SW 1271 (cell line): ENCODE measurements at places on chromosomes 4 and X.

DNA sequence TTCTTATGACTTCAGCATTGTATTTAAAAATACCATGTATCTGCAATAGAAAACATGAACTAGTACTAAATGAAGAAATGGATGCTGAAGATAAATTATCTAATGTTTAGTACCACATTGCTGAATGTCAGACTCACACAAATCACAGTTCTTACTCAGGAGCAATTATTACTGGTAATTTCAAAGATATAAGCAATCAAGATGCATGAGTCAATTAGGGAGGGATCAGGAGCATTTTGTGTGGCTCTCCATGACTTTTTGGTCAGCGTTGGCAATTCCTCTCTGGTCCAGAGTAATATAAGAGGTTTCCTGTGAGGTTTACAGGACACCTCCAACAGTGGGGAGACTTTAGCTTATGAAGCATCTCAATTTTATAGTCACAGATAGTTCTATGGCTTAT, 167.0 kb upstream of the PCDH7 start:
- no peak for DNase-seq

GRCh38 chr4:132003593-132003992, 1145.5 kb upstream of the PCDH10 start:
- DNase-seq: no peak

- DNase-seq: no peak
These were observed 76.7 kb upstream of the ARHGAP24 start for GRCh38 chr4:85398276-85398675.

DNA sequence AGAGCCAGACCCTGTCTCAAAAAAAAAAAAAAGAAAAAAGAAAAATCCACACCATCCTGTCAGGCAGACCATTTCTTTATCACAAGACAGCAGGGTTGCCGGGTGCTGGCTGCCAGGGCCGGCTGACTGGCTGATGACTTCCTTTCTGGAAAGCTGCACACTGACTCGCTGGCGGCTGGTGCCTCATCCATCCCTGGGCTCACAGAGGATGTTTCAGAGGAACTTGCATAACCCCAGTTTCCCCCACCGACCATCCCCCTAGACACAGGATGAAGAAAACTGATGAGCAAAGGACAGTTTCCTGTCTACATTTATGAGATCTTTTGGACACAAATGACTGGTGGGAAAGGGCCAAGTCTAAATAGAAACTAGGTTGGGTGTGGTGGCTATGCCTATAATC, 14.1 kb downstream of the HPSE start:
- DNase-seq: no peak

- DNase-seq: no peak
These were observed 837.0 kb downstream of the PDHA2 start for GRCh38 chr4:96676754-96677435.
